ENCODE measurements at places on chromosomes 1 and 21.

DNA sequence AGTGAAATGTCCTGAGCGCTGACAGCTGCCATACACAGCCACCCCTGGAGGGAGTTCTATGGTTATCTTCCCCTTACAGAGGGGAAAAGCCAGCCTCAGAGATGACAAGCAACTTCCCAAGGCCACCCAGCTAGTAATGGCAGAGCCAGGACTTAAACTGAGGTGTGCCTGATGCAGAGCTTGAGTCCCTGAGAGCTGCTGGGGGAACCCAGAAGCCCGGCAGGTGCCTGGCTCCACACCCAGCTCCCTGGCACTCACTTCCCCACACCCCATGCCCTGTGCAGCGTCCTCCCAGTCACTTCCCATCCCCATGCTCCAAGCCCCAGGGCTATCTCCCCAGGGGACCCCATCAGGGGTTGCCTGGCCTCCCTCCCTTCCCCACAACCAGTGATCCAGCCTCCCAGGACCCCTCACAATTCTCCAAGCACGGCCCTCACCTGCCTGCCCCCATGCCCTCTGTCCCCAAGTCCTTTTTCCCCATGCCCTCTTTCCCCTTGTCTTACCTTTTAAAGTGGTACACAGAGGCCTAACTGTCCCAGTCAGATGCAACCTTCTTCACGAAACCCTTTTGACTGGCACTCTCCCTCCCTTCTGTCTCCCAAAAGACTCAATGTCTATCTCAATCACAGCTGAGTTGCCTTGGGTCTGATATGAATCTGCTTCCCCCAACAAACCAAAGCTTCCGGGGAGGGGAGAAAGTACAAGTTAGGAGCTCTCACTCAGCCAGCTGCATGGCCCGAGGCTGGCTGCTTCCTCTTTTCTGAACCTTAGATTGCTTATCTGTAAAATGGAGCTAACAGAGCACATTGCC is 39.8 kb upstream of the LRP8 start:
- no peak for DNase-seq

- DNase-seq, result no peak
These were observed 11.5 kb upstream of the GJA8 start for GRCh38 chr1:147891088-147891487.

- DNase-seq, result no peak
These were observed 78.0 kb downstream of the MEGF6 start for GRCh38 chr1:3533067-3534048.

DNA sequence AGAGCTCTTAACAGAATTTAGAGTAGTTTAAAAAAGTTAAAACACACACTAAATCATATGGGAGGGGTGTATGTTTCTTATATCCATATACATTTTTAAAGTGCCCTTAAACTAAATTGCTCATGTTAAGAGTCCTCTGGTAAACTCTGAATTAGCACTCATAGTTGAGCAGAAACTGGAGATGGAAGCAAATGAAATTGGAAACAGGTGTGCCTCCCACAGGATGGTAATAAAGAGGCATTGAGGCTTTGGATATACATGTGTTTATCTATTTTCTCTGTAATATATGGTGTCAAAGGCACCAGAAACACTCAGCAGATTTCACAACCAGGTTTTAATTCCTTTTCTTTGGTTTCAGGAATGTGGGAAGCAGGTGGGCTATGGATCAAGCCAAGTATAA is 188.6 kb downstream of the HS2ST1 start:
- no peak for DNase-seq

DNA sequence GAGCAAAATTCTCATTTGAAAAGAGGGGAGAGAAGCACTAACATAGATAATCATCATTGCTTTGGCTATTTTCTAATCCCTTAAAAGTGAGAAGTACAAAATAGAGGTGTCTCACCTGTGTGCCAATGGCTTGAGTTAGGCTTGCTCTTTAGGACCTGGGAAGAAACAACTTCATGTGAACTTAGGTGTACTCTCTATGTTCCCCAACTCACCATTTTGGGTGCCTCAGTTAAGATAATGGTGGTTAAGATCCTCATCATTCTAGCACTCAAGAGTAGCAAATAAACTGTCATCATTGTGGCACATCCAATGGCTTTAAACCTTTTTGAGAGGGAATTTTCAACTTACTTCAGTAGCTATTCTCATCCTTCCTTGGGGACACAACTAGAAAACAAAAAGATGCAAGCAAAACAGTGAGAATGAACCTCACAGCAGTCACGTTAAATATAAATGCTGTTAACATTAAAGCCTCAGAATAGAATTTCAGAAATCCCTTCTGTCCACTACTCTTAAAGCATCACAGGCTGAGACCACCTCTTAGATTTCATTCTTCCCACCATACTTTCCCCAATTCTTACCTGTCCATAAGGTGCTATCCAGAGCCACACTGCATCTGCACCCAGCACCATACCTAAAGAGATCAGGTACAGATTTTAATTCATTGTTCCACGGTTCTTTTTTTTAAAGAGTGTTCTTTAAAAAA is 1.2 kb downstream of the GAS5 start:
- DNase-seq, result no peak

DNA sequence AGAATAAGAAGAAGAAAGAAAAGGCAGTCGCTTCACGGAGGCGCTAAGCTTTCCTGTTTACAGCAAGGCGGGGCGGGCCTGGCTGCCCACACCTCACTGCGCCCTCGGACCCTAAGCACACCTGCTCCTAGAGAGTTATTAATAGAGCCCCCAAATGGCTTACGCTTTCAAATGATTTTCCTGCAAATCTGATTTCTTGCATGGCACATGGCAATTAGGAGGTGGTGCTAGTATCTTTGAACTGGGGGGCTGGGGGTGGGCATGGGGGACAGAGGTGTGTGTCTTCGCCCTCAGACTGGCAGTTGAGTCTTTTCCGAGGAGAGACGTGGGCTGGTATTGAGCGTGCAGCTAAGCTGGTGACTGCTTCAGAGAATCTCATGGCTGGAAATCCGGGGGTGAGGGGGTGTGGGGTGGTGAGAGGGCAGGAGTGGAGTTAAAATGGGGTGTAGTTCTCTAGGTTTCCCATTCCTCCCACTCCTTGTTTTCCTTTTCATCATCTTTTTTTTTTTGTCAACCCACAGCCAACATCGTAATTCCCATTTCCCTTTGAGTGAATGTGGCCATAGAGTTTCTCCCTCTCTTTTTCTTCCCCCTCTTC is 1.3 kb downstream of the S1PR1 start:
- no peak for DNase-seq

All from AG08396 (cell line).